ENCODE measurements at places on chromosomes 3 and 15.

GRCh38 chr15:60399931-60400330 is 2.1 kb upstream of the ANXA2 start:
- DNase-seq = no peak

DNA sequence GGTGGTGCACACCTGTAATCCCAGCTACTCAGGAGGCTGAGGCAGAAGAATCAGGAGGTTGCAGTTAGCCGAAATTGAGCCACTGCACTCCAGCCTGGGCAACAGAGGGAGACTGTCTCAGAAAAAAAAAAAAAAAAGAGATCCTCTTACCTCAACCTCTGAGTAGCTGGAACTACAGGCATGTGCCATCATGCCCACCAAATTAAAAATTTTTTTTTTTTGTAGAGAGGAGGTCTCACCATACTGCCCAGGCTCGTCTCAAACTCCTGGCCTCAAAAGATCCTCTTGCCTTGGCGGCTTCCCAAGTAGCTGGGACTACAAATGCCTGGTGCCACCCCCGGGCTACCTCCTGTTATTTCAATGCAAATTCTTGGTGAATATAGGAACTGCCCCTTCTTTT is 1.5 kb downstream of the UMPS start:
- DNase-seq = no peak

- no peak for DNase-seq
These were observed 164.6 kb downstream of the CHSY1 start for GRCh38 chr15:101087172-101087769.

DNA sequence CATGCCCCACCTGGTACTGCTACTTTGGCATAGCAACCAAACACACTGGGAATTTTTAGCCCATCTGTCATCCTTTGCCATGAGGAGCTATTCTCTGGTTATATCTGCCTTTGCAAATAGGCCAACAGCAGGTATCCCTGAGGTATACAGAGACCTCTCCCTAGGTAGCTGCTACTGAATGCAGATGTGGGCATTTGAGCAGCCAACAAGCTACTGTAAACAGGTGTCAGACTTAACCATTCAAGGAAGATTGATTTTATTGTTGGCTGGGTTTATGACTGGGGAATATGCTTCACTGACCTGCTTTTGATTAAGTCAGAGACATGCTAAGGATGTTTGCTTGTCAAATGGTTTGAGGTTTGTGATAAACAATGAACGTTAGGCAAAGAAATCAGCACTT is 183.2 kb downstream of the OXSM start:
- DNase-seq = no peak

DNA sequence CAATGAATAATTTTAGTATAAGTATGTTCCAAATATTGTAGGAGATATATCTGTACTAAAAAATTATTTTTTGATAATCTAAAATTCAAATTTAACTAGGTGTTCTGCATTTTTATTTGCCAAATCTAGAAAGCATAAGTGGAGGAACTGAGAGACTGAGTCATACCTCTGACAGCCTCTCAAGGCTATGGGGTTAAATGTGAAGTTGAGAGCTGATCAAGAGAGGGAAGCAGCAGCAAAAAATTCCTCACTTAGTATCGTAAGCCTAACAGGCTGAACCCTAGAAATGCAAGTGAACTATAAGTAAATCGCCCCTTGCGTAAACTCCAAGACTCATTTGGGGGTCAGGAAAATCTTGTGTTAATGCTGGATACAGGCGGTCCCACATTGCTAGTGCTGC is 12.8 kb upstream of the TOPAZ1 start:
- no peak for DNase-seq

- no peak for DNase-seq
These were observed 143.3 kb downstream of the HCN4 start for GRCh38 chr15:73225358-73226015.

- no peak for DNase-seq
These were observed 607.7 kb downstream of the PYDC2 start for GRCh38 chr3:192068464-192069254.

DNA sequence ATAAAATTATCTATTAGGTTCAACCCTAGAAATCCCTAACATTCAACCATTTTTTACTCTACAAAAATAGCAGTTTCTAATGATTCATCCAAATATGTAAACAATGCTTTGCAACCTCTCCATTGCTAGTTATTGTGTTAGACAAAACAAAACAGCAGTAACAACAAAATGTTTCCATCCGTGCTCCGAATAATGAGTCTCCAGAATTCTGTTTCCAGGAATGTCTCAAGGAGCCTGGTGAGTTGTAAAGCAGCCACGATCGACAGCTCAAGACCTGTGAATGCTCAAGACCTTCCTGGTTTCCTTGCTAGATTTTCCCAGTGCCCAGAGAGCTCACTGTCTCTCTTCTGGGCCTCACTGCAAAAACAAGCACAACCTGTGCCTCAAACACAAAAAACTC is 49.9 kb downstream of the CHRD start:
- no peak for DNase-seq

- DNase-seq = no peak
These were observed 387.9 kb downstream of the GABRG3 start for GRCh38 chr15:27358751-27359434.

- no peak for DNase-seq
These were observed 12.5 kb downstream of the P2RY14 start for GRCh38 chr3:151265866-151266265.

GRCh38 chr3:33932010-33932764 is 133.8 kb downstream of the PDCD6IP start:
- no peak for DNase-seq

DNA sequence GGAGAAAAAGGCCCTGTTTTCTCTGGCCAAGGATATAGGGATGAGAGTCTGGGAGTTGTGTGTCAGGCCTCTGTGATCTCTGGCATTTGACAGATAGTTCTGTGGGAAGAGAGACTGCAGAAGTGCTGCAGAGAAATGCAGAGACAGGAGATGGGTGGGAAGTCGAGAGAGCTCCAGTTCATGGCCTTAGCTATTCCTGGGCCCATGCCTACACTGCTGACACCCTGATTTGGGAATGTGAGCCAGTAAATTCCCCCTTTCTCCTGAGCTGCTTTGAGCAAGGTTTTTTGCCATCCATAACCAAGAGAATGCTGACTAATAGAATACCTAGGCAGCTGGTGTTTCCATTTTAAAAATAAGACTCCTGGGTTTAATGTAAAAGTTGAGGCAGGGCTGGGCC is 59.3 kb downstream of the EBLN2 start:
- no peak for DNase-seq
